ENCODE measurements at places on chromosomes 16 and 17.

DNA sequence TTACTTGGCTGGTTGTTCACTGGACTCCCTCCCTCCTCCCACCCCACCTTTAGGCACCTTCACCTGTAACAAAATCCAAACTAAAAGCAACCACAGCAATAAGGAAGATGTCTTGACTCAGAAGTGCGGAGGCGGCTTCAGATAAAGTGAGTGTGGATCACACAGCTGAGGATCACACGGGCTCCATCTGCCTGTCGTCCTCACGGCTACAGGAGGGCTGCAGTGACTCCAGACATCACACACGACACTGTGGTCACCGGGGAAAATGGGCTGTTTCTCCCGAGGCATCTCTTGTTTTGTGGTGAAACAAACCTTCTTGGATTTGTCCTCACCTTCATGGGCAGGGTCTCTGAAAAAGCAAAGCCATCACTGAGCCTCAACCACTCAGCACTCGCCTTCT is 7.9 kb upstream of the ACSF3 start:
- no peak for DNase-seq

DNA sequence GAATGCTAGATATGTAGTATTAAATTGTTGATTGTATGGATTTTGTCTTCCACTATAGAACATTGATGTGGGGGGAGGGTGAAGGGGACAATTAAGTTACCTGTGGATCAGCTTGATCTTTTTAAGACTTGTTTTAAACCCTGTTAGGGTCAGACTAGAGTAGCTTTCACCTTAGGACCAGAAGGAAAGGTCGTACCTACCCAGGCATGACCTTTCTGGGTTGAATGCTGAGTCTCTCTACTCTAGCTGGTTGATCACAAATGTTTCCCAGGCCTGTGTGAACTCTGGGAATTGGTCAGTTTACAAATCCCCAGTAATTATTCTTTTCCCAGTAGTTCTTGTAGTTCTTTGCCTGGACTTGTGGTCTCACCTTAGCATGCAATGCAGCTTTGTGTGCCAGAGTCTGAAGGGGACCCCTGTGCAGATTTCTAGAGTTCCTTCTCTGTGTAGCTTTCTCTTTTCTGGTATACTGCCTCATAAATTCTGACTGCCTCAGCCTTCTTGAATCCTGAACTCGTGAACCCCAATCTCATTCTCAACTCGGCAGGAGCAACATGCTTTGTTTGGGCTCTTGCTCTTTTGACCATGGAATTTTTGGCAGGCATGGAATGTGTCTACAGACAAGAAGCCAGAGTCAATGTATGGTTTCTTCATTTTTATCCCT is 54.1 kb downstream of the VMP1 start:
- no peak for DNase-seq

GRCh38 chr17:66842505-66842904 is 7.6 kb downstream of the CACNG5 start:
- no peak for DNase-seq

GRCh38 chr17:43351691-43352090 is 47.1 kb upstream of the ARL4D start:
- no peak for DNase-seq

DNA sequence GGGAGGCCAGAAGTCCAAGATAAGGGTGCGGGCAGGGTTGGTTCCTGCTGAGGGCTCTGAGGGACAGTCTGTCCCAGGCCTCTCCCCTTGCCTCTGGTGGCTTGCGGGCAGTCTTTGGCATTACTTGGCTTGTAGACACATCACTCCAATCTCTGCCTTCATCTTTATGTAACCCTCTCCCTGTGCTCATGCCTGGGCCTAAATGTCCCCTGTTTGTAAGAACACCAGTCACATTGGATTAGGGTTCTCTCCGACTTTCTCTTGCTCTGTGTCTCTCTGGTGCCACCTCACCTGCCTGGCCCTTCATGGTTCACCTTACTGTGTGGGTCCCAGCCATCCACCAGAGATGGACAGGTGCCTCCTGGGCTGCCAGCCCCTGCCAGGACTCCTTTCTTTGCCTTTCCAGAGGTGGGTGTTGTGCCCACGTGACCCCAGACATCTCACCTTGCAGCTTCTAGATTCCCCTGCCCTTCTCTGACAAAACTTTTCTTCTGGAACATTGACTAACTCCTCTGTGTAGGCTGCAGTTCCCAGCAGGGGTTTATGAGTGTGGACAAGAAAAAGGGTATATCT is 205.8 kb downstream of the MSI2 start:
- no peak for DNase-seq

All from GM12891 (cell line).